ENCODE measurements at places on chromosomes 7 and 10.

DNA sequence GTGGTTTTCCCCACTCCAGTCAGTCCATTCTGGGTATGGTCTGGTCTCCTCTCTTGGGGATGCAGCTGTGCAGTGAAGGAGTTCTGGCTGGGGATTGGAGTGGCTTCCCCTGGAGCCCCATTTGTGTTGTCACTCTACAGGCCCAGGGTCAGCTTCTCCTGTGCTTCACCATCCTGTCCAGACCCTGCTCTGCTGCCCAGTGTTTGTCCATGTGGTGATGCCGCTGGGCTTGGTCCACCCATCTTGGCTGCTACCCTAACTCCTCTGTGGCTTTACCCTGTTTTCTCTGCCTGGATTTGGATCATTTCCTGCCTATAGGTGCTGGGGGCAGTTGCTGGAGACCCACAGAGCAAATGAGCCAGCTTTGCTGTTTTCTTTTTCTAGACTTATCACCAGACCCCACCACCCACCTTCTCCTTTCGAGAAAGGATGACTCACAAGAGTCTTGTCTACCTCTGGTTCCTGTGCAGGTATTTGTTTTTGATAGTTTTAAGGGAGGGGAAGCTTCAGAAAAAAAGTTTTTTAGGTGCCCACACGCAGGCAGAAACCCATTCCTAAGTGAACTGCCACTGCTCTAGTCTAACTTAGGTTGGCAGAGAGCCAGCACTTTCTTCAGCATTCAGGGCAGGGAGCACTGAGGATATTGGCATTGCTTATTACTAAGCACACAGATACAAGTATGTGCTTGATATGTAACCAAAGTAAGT lies 8.5 kb downstream of the ZDHHC16 start:
- H3K36me3 ChIP-seq, result peaks cover 31% of the 10 kb centered on the region
- peak; percentile 61 for DNase-seq
- no peak overlapping the region for H3K27ac ChIP-seq
- no peaks in the 10 kb centered on the region for H3K27me3 ChIP-seq

- no peak overlapping the region for H3K4me3 ChIP-seq
- no peak overlapping the region for H3K27ac ChIP-seq
- no peak for DNase-seq
- H3K36me3 ChIP-seq, result no peaks in the 10 kb centered on the region
- peaks cover 20% of the 10 kb centered on the region for H3K4me1 ChIP-seq
Observed at GRCh38 chr7:135825406-135825805, 76.8 kb upstream of the FAM180A start.

GRCh38 chr7:101943889-101944600 lies 126.6 kb downstream of the CUX1 start:
- no peaks in the 10 kb centered on the region for H3K27me3 ChIP-seq
- no peak for DNase-seq
- H3K4me1 ChIP-seq, result peaks cover 60% of the 10 kb centered on the region
- H3K4me3 ChIP-seq, result no peak overlapping the region
- peak overlapping the region; percentile 97 for H3K27ac ChIP-seq

- no peak overlapping the region for H3K27ac ChIP-seq
Observed at GRCh38 chr10:89248990-89249389, 2.6 kb downstream of the LIPA start.

DNA sequence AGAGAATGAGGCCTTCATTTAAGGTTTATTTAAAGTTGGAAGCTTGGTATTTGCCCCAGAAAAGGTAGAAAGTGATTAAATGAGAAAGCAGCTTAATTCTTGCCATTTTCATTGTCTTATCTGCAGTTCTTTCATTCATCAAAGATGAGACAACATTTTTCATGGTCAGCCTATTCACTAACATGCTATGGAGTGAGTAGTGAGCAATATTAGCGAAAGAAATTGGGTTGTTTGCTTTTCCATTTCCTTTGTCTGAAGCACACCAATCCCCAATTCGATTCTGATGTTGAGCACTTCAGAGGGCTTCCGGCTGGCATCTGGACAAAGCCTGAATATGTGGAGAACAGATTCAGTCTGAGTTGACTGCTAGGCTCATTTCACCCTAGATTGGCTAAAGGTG lies 317.2 kb downstream of the BBS9 start:
- no peak for DNase-seq
- no peaks in the 10 kb centered on the region for H3K27me3 ChIP-seq
- H3K27ac ChIP-seq, result no peak overlapping the region

GRCh38 chr7:90817846-90818245 lies 221.7 kb downstream of the CDK14 start:
- no peaks in the 10 kb centered on the region for H3K4me1 ChIP-seq
- H3K27me3 ChIP-seq, result no peaks in the 10 kb centered on the region
- no peak overlapping the region for H3K4me3 ChIP-seq
- DNase-seq, result no peak
- no peak overlapping the region for H3K27ac ChIP-seq
- no peaks in the 10 kb centered on the region for H3K36me3 ChIP-seq

GRCh38 chr7:45185028-45185863 lies 27.7 kb downstream of the RAMP3 start:
- H3K4me3 ChIP-seq, result no peak overlapping the region
- no peak overlapping the region for H3K27ac ChIP-seq
- H3K27me3 ChIP-seq, result no peaks in the 10 kb centered on the region

DNA sequence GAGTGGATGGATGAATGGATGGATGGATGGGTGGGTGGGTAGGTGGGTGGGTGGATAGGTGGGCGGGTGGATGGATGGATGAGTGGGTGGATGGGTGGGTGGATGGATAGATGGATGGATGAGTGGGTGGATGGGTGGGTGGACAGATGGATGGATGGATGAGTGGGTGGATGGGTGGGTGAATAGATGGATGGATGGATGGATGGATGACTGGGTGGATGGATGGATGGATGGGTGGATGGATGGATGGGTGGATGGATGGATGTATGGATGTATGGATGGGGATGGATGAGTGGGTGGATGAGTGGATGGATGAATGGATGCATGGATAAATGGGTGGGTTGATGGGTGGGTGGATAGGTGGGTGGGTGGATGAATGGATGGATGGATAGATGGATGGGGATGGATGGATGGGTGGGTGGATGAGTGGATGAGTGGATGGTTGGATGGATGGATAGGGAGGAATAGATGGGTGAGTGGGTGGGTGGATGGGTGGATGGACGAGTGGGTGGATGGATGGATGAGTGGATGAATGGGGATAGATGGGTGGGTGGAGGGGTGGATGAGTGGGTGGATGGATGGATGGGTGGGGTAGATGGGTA lies 43.8 kb downstream of the MICALL2 start:
- no peak for DNase-seq
- H3K36me3 ChIP-seq, result no peaks in the 10 kb centered on the region
- H3K4me1 ChIP-seq, result peaks cover 5% of the 10 kb centered on the region
- no peak overlapping the region for H3K27ac ChIP-seq
- H3K27me3 ChIP-seq, result no peaks in the 10 kb centered on the region

- H3K36me3 ChIP-seq, result no peaks in the 10 kb centered on the region
- no peaks in the 10 kb centered on the region for H3K4me1 ChIP-seq
- H3K27me3 ChIP-seq, result no peaks in the 10 kb centered on the region
- H3K4me3 ChIP-seq, result no peak overlapping the region
- DNase-seq, result no peak
Observed at GRCh38 chr10:101380353-101381017, 26.5 kb downstream of the BTRC start.

DNA sequence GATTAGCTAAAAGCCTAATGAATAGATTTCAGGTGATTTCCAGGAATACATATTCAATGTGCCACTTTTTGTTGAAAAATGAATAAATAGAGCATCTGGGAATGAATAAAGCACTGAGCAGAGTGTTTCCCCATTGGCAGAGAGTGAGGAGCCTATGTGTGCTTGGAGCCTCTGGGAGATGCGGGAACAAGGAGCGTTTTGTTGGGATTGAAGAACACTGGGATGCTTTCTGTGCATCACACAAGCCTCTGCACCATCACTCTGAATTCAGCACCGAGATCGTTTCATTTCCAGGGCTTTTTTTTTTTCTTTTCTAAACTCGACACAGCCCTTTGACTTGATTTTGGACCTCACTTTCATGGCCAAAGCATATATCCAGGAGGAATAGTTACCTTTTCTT lies 111.4 kb downstream of the BAMBI start:
- DNase-seq, result no peak
- H3K4me1 ChIP-seq, result no peaks in the 10 kb centered on the region
- H3K27ac ChIP-seq, result no peak overlapping the region
- H3K36me3 ChIP-seq, result no peaks in the 10 kb centered on the region

DNA sequence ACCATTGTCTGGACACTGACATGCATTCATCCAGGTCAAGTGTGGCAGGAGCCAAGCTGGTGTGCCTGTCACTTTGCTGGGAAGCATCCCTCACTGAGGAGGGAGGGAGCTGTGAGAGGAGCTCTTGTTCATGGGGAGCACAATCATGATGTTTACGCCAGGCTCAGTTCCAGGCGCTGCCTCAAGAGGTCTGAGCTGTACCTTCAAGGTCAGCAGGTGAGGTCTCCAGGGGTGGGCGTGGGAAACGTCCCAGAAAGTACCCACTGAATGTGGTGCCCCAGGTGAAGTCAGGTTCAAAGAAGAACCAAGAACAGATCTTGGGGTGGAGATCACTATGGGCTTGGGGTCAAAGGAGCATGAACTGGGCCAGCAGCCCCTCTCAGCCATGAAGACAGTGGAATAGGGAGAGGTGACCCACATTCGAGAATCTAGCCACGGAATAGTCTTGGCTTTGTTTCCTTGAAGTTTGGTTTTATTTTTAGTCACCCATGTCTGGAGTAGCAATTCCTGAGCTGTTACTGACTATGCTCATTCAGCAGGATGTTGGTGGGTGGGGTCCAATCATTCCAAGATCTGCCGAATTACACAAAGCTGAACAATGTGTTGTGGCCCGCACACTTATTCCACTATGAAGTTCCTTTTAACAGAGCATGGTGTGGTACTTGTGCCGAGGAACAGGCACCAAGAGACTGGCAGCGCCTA lies 29.3 kb downstream of the NPS start:
- H3K27me3 ChIP-seq, result no peaks in the 10 kb centered on the region
- DNase-seq, result peak; percentile 3
- H3K4me3 ChIP-seq, result no peak overlapping the region
- no peak overlapping the region for H3K27ac ChIP-seq
- no peaks in the 10 kb centered on the region for H3K36me3 ChIP-seq
- peaks cover 10% of the 10 kb centered on the region for H3K4me1 ChIP-seq

- DNase-seq, result peak; percentile 89
- peak overlapping the region; percentile 5 for H3K27ac ChIP-seq
- peak overlapping the region; percentile 21 for H3K4me3 ChIP-seq
- peaks cover 12% of the 10 kb centered on the region for H3K4me1 ChIP-seq
Observed at GRCh38 chr7:99392659-99393354, 15.6 kb downstream of the PDAP1 start.

- no peak overlapping the region for H3K4me3 ChIP-seq
- H3K27me3 ChIP-seq, result no peaks in the 10 kb centered on the region
- H3K4me1 ChIP-seq, result no peaks in the 10 kb centered on the region
- no peak for DNase-seq
Observed at GRCh38 chr7:111264111-111264868, 173.4 kb downstream of the LRRN3 start.

GRCh38 chr7:122442929-122443328 lies 138.4 kb upstream of the FEZF1 start:
- no peak overlapping the region for H3K4me3 ChIP-seq
- H3K27ac ChIP-seq, result no peak overlapping the region
- no peaks in the 10 kb centered on the region for H3K4me1 ChIP-seq
- H3K36me3 ChIP-seq, result no peaks in the 10 kb centered on the region

DNA sequence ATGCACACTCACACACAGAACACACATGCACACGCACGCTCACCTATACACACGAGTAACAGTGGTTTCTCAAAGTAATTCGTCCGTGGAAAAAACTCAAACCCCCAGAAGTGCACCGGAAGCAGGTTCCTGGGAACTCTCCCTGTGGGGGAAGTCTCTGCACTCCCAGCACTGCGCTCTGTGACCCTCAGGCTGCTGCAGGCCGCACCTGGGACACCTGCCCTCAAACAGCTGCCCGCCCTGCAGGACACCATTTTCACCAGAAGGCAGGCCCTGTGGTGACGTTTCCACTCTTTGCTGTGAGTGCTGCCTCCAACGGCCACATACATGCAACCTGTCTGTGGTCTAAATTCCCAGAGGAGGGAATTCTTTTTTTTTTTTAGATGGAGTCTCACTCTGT lies 21.3 kb downstream of the YKT6 start:
- H3K36me3 ChIP-seq, result no peaks in the 10 kb centered on the region
- no peaks in the 10 kb centered on the region for H3K4me1 ChIP-seq
- no peak for DNase-seq
- no peak overlapping the region for H3K4me3 ChIP-seq
- H3K27me3 ChIP-seq, result no peaks in the 10 kb centered on the region
- no peak overlapping the region for H3K27ac ChIP-seq

DNA sequence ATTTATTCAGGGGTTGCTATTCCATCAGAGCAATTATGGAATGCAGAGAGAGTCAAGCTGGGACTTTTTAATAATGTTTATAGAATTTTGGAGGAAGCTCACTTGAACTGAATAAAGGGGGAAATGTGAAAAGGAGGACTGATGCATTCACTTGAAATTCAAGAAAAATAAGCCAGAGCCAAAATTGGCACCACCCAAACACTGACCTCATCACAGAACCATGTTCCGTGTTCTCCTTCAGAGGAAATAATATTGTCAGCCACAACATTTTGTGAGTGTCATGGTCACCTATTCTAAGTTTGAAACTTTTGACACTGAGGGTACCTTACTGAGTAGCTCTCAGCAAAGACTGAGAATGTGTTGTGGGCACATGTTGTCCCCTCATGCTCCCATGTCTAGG lies 207.0 kb downstream of the ANK3 start:
- no peak overlapping the region for H3K4me3 ChIP-seq
- DNase-seq, result no peak
- no peak overlapping the region for H3K27ac ChIP-seq
- H3K27me3 ChIP-seq, result no peaks in the 10 kb centered on the region

- no peak overlapping the region for H3K4me3 ChIP-seq
- no peaks in the 10 kb centered on the region for H3K4me1 ChIP-seq
- no peaks in the 10 kb centered on the region for H3K36me3 ChIP-seq
- H3K27ac ChIP-seq, result no peak overlapping the region
- no peak for DNase-seq
- H3K27me3 ChIP-seq, result no peaks in the 10 kb centered on the region
Observed at GRCh38 chr10:91287276-91287675, 66.8 kb downstream of the PCGF5 start.

GRCh38 chr10:86304436-86304835 lies 62.2 kb downstream of the GRID1 start:
- no peak overlapping the region for H3K27ac ChIP-seq
- DNase-seq, result no peak
- no peaks in the 10 kb centered on the region for H3K4me1 ChIP-seq
- H3K36me3 ChIP-seq, result no peaks in the 10 kb centered on the region

GRCh38 chr7:128321044-128321422 lies 22.7 kb downstream of the RBM28 start:
- H3K27me3 ChIP-seq, result no peaks in the 10 kb centered on the region
- no peak overlapping the region for H3K27ac ChIP-seq
- peaks cover 58% of the 10 kb centered on the region for H3K36me3 ChIP-seq
- no peak for DNase-seq
